ENCODE measurements at places on chromosomes 16 and 17.

DNA sequence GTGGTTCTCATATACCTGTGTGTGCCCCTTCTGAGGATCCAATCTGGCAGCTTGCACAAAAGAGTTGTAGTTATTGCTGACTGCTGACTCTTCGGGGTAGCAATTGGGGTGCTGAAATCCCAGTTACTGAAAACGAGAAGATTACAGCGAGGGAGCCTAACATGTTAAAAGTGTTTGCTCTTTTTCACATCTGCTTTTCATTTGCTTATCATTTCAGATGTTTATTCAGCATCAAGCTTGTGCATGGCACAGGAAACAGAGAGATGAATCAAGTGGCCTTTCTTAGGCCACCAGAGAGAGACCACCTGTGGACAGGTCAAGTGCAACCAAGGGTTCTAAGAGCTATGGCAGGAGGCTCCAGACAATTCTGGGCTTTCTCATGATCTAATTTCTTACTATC is 16.9 kb downstream of the DHRS7B start:
- no peak for DNase-seq

GRCh38 chr16:77987810-77988209 is 34.5 kb upstream of the CLEC3A start:
- no peak for DNase-seq

- DNase-seq = no peak
Measured at GRCh38 chr17:30780343-30780742, 44.1 kb downstream of the CRLF3 start.

- DNase-seq = peak; percentile 88
Measured at GRCh38 chr16:58198022-58198683, at the start of gene CSNK2A2. Gene CSNK2A2 (minus strand): TSS chr16:58198106. CDS start chr16:58197736, 370 bp downstream.

- DNase-seq = no peak
Measured at GRCh38 chr16:14278749-14279148, 207.6 kb downstream of the MRTFB start.

DNA sequence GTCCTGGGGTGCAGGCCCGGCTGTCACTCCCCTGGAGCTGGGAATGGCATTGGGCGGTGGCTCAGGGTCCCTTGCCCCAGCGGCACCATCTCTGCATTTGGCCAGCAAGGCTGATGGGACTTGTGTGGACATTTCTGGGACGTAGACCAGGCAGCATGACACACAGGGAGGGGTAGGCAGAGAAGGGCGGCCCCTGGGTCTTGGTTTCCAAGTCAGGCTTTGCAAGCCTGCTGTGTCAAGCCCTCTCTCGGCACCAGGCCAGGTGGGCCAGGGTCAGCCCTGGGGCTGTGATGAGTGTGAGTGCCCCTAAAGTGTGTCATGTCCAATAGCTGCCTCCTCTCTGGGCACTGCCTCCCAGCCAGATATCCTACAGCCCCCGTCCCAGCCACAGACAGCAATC is 335.2 kb downstream of the SEC14L1 start:
- DNase-seq = no peak

DNA sequence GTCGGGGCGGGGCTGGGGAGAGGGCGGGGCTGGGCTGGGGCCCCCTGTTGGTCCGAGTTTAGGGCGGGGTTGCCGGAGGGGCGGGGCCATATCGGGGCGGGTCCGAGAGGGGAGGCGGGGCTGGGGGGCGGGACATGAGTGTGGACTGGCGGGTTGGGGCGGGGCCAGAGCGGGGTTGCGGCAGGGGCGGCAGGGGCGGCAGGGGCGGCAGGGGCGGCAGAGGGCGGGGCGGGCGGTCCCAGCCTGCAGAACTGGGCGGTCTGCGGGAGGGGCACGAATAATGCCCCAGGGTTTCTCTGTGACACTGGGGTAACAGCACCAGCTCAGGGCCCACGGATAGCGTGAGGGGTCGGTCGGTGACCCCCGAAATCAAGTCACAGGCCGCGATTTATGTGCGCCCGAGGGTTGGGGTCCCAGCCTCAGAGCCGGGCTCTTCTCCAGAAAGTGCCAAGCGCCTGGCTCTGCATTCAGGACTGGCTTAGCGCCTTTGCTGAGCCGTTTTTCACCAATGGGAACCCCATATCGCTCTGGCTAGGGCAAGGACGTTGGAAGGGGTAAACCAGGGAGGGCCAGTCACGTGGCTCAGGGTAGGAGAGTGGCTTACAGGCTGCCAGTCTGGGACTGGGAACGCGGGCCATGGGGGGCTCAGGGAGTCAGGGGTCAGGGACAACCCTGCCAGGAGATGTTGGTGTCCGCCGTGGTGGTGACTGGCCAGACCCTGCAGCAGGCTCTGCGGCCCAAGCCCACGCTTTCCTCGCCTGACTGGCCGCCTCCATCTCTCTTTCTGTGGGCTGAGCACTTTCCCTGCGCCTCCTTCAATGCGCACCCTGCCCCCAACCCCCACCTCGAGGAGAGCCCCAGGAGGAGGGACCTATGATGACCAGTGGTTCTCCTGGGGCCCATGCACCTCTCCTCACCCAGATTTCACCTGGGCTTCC is 1.2 kb upstream of the METTL26 start:
- peak; percentile 92 for DNase-seq

DNA sequence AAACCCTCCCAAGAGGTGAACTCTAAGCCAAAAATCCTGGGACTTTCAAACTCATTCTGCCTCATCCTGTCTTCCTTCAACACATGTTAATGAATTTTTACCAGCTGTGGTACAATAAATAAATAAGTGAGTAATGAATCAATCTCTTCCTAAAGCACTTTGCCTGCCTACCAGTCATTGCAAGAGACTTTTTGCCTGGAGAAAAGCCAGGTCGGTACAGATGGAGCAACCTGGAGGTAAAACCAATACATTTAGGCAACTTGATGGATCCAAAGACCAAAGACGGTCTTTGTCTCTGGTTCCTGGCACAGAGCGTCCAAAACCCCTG is 324.2 kb downstream of the PMP22 start:
- no peak for DNase-seq
